ENCODE measurements at places on chromosomes 1 and 21.

DNA sequence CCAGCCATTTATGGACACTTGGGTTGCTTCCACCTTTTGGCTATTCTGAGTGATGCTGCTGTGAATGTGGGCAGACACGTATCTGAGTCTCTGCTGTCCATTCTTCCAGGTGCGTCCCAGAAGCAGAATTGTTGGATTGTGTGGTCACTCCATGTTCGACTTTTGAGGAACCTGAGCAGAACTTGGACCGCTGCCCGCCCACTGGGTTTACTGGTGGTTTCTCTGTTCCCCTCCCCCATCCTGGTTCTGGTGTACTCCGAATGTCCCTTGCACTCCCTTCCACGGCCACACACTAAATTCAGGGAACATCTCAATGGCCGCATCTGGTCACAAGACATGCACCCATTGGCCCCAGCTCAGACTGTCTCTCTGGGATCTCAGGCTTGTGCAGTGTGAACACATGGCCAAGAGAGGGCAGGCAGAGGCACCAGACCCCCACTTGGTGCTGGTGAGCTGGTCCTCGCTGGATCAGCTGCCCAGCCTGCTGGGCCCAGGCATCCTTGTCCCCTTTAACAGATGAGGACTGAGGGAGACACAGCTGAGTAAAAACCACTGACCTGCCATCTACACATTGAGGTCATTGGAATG is 565.1 kb downstream of the NPHP4 start:
- DNase-seq = no peak

- DNase-seq = no peak
Measured at GRCh38 chr1:118008011-118008410, 78.5 kb downstream of the WDR3 start.

- DNase-seq = no peak
Measured at GRCh38 chr1:198523182-198523950, 17.1 kb downstream of the ATP6V1G3 start.

DNA sequence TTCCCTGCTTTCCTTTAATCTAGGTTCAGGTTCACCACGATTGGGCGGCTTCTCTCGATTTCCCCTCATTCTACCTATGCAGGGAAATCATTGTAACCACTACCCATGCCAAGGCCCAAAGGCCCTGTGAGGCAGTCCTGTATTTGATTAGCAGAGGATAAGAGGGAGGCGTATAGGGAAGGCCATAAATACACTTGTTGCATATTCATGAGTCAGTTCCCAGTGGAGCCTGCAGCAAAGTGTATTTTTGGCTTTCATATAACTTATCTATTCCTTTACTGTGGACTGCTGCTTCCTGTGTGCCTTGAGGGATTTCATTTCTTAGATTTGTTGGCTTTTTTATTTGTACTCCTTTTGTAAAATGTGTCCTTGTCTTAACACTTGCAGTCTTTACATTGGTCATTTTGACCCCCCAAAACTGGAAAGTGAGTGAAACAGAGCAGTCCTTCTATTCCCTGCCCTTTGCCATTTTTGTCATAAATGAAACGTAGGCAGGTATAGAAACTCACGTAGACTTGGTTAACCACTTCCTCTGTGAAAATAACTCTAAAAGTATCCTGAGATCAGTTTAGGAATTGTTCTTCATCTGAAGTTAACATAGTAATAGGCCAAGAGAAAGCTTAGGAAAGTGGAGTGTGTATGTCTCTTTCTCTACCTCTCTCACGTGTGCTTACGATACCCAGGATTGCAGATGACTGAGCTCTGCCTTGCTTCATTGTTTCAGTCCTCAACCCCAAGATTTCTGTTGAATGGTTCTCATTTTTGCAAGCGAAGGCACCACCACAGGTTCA is 19.6 kb upstream of the KCNQ4 start:
- DNase-seq = peak; percentile 35

DNA sequence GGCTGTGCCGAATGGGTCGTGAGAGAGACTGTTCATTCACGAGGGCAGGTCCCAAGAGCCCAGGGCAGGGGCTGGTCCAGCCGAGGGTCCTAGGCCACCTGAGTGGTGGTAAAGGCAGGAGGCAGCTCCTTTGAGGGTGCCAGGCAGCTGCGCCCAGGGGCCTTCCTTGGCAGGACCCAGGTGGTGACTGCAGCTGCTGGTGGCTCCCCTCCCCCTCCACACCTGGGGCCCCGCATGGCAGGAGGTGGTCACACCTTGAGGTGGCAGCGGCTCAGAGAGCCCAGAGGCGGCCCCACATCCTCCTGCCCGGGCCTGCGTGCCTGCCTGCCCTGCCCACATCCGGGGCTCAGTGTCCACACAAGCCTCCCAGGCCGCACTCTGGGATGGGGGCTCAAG is 9.8 kb upstream of the PLCH2 start:
- DNase-seq = no peak

GRCh38 chr1:160945079-160945478 is 9.5 kb downstream of the ITLN2 start:
- no peak for DNase-seq

- DNase-seq = no peak
Measured at GRCh38 chr21:42489991-42490390, 6.0 kb downstream of the RSPH1 start.

DNA sequence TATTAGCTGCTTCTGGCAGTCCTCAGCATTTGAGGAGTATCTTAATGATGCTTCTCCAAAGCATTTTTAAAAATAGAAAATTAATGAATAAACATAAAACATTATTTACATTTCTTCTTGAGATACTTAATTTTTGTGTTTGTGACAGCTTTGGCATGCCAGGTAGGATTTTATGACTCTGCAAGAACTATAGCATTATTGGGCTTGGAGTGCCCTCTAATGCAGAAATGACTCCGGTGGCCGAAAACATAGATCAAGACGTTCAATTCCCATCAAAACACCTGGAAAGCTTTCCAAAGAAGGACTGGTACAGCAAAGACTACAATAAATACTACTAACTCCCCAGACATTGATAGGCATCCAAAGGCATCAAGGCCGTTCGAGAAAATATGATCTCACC is 366.4 kb upstream of the CXADR start:
- DNase-seq = no peak

DNA sequence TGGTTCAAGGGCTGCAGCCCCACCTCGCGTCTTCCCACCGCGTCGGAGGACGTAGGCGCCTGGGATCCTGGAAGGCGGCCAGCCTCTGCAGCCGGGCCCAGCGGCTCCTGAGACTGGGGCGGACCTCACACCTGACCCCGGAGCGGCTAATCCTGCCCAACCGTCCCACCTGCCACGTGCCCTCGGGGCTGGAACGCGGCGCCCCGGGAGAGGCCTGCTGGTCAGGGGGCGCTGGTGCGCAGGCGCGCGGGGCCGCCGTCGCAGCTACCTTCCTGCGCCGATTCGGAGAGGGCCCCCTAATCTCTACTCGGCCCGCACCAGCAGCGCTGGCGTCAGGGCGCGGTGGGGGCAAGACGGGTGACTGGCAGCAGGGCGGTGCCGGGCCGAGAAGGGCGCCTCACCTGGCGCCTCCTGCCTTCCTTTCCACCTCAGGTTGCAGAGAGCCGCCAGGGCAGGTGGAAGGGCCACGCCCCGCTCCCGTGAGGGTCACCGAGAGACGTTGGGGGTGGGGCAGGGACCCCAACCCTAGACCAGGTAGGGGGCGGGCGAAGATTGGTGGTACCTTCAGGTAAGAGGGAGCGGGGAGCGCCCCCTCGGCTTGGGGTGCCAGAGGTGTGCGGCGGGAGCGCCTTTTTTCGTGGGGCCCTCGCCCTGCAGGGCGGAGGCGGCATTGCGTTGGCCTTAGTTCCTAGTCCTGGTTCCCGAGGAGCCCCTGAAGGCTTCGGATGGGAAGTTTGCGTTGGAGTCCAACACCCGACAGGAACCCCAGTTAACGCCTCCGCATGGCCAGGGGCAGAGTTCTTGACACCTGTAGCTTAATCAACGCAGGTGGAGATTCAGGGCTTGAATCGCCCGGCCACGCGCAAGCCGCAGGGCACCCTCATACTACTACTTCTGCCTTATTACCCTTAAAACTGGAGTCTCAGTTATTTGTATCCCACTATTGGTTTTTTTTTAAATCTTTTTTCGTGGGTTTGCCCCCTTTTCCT is at the start of gene TDRD5:
TDRD5 (plus strand) TSS at position 241 of the 989 bp plus-strand sequence. CDS start 784 bp downstream, outside the sequence.
- DNase-seq = no peak

GRCh38 chr1:114609026-114609425 is 27.6 kb upstream of the BCAS2 start:
- DNase-seq = no peak

- no peak for DNase-seq
Measured at GRCh38 chr1:7104339-7104738, 319.1 kb downstream of the CAMTA1 start.

GRCh38 chr1:67612788-67613241 is 72.2 kb upstream of the GADD45A start:
- no peak for DNase-seq

- DNase-seq = no peak
Measured at GRCh38 chr1:156751451-156751756, at the start of gene HDGF. TSS of gene HDGF (minus strand) at chr1:156751675. CDS start at chr1:156751429, 246 bp downstream.

DNA sequence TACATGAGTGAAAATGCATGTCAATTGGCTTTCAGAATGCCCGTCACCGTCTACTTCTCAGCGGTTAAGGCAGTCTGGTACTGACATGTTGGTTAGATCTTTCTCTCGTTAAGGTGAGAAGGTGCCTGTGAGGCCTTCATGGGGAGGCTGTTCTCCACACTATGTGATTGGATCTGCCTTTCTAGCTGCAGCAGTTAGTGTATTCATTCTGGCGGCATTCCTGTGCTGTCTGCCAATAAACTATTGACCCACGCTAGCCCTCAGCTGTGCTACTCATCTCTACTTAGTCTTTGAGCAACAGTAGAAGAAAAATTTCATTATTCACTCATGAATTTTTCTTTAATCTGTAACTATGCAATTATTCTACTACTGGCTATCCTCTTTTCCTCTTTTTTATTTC is 32.0 kb downstream of the CCSAP start:
- no peak for DNase-seq

DNA sequence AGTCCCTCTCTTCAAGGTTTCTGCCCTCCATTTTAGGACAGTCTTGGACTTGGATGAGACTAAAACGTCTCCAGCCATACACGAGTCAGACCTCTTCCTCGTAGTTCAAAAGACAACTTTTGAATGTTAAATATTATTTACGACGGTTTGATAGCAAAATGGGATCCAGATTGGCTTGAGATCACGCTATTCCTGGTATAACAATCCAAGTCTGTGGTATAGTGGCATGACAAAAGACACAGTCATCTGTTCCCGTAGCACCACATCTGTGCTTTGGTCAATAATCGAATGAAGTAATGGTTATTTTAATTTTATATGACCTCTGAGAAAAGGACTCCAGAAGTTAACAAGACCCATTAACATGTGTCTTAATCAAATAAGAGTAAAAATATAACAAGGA is 7.0 kb downstream of the PCP4 start:
- DNase-seq = no peak

DNA sequence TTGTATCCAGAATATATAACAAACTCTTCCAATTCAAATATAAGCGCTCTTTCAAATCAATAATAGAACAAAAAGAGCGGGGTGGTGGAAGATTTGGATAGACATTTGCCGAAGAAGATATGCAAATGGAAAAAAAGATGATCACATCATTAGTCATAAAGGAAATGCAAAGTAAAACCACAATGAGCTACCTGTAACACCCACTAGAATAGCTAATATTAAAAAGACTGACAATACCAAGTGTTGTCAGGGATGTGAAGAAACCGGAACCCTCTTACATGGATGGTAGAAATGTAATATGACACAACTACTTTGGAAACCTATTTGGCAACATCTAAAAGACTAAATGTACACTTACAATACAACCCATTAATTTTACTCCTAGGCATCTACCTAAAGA is 5.7 kb upstream of the TRAF5 start:
- peak; percentile 31 for DNase-seq

DNA sequence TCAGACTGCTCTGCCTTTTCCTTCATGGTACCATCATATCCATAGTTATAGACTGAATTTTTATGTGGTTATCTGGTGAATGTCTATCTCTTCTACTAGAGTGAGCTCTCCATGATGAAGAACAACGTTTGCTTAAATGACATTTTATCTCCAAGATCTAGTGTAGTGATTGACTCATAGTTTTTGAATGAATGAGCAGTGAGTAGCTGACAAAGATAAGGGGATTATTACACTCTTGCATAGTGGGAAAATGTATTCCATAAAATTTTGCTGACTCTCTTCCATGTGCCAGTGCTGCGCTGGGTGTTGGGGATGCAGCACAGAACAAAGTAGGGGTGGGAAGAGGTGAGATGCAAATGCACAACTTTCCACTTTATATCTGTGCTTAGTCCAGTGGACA is 147.7 kb downstream of the TGFB2 start:
- DNase-seq = no peak

DNA sequence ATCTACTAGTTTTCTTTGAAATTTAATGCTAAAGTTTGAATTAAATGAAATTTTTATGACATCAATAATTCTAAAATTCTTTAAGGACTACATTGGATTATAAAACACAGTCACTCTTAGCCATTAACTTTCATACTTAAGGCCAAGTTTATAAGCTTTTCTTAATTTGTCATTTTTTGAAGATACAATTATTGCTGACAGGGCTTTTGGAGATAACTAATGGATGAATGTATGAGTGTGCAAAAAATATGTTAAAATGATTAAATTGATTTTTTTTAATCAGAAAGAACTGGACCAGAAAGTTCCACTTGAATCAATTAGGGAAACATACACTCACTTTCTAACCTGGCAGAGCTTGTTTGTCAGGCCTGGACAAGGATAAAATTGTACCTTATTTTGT is 70.3 kb upstream of the CHODL start:
- no peak for DNase-seq

GRCh38 chr1:199184180-199184579 is 545.3 kb downstream of the PTPRC start:
- DNase-seq = no peak

DNA sequence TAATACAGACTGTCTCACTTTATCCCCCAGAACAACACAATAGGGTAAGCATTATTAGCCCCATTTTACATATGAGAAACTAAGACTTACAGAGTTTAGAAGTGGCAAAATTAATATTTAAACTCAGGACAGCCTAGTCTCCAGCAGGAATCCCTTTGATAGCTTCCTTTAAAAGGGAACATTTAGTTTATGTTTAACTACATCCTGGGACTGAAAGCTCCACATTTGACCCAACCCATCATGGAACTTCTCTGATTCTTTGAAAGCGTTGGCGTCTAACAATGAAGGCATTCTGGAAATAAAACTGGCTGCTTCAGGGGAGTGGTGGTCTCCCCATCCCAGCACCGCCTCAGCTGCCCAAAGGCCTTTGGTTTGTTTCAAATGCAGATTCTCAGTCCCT is 250.6 kb upstream of the NFIA start:
- no peak for DNase-seq

GRCh38 chr1:223242382-223242955 is 99.4 kb upstream of the TLR5 start:
- DNase-seq = no peak

GRCh38 chr21:41612674-41613532 is 104.9 kb upstream of the TMPRSS2 start:
- no peak for DNase-seq

GRCh38 chr1:226949401-226949800 is 9.3 kb downstream of the COQ8A start:
- no peak for DNase-seq

- peak; percentile 90 for DNase-seq
Measured at GRCh38 chr21:42234464-42235241, 15.7 kb downstream of the ABCG1 start.
